GM23338 (cell line): ENCODE measurements at places on chromosomes 7 and 10.
A peak's percentile ranks its signal among the peaks of the same experiment; 100 is the strongest.

DNA sequence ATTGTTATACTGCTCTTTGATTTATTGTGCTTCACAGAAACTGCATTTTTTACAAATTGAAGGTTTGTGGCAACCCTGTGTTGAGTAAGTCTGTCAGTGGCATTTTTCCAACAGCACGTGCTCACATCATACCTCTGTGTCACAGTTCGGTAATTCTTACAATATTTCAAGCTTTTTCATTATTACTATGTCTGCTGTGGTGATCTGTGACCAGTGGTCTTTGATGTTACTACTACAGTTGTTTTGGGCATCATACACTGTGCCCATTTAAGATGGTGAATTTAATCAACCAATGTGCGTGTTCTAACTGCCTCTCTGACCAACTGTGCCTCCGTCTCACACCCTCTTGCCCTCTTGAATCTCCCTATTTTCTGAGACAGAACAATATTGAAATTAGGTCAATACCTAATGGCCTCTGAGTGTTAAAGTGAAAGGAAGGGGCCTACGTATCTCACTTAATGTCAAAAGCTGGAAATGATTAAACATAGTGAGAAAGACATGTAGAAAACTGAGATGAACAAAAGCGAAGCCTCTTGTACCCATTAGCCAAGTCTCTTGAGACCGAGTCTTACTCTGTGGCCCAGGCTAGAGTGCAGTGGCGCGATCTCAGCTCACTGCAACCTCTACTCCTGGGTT lies 20.2 kb upstream of the ASL start:
- DNase-seq, result no peak

- DNase-seq, result no peak
These were observed 2.0 kb downstream of the CLEC5A start for GRCh38 chr7:141944811-141945210.

DNA sequence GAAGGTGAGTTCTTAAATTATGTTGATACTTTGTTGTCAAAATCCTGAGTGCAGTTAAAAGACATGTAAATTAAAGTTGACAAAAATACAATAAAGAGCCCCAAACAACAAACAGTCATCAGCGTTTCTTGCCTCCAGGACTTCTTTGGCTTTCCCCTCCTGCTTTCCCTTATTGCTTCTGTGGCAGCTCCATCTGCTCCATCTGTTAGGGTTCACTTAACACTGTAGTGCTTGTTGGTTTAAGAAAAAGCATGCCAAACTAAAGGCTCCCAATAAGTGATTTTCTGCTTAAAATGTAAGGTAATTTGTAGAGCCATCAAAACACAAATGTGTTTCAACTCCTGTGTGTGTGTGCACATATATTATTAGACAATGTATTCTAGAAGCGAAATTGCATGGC lies 254.3 kb upstream of the GNAI1 start:
- no peak for DNase-seq

DNA sequence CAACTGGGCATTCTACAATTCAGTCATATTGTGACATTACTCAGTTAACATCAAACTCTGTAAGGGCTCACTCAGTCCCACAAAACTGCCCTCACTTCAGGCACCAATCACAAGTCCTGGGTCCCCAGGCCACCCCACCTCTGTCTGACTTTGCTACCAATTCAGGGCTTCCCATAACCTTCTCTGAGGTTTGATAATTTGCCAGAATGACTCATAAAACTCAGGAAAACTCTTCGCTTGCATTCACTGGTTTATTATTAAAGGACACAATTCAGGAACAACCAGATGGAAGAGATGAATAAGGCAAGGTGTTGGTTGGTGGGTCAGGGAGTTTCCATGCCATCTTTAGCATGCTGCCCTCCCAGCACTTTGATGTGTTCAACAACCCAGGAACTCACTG lies 41.3 kb downstream of the AVL9 start:
- no peak for DNase-seq

DNA sequence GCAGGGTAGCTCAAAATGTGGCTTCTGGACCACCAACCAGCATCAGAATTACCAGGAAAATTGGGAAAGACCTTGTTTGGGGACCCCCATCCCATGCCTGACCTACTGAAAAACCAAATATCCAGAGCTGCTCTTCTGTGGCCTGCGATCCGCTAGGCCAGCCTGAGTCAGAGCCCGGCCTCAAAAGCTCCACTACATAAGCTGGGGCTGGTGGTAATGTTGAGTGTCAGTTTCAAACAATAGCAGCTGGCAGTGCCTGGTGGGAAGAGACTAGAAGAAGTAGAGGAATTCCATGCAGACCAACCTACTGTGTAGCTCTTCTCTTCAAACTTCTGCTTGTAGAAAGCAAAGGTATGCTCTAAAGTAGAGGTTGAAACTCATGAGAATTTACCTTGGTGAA lies 52.0 kb downstream of the KLRG2 start:
- no peak for DNase-seq

GRCh38 chr7:50352282-50352681 lies 47.8 kb downstream of the IKZF1 start:
- DNase-seq, result no peak

DNA sequence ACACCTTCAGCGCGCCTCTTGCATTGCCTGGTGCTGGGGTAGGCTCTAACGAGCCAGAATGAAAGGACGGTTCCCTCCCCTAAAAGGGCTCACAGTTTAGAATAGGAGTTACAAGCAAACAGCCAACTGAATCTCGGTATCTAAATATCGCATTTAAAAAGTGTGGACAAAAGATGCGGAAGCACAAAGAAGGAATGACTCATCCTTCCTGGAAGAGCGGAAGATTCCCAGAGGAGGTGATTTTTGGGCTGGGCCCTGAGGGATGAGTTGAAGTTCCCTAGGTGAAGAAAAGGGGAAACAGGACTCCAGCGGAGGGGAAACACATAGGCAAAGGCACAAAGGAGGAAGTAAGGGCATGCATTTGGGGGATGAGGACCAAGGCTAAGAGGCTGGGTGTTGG lies 29.9 kb downstream of the SRRM3 start:
- DNase-seq, result peak; percentile 62

DNA sequence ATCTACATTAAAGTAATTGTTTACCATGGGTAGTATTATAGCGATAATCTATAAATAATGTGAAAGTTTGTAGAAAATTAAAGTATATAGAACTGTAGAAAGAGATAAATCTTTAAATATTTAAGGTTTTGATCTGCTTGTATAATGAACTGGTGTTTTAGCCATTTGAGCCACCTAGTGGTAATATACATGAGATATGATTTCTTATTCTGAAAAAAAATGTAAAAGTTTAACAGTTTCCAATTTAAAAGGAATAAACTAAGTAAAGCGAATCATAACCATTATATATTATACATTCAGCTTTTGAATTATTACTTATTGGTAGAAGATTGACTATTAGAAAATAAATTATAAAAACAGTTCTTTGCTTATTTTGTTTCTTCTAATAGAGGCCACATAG lies 91.2 kb downstream of the OTUD1 start:
- no peak for DNase-seq

DNA sequence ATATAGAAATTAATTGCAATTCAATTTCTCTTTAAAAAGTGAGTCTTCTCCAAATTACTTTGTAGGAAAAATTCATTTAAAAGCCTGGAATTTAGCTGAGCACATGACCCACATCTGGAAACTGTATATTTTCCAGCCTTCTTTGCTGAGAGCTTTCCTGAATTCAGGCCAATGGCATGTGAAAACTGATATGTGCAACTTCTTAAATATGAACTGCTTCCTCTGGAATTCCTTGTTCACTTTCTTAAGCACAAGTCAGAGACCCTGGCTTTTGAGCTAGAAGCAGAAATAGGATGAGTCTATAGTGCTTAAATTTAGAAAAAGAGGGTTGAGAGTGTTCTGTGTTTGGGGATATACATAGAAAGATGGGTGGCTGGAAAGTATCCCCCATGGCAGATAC lies 365.1 kb upstream of the MTPN start:
- no peak for DNase-seq

GRCh38 chr10:60973086-60973485 lies 29.1 kb upstream of the RHOBTB1 start:
- DNase-seq, result no peak

DNA sequence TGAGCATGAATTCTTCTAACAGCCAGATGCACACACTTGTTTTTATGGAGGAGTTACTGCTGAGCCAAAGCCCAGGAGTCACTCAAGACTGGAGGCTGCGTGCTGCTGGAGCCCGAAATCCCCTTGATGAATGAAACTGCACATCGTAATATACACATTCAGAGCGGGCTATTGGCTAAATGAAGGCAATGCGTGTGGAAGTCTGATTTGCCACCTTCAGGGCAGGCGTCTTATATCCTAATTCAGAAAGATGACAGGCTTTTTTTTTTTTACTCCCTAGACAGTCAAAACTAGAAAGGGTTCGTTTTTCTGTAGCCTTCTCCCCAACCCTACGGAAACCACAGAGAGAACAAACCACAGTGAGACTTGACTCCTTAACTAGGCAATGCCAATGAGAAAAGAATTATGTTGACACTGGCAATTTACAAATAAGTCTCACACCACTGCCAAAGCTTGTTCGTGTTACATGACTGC lies 227.2 kb upstream of the KLF14 start:
- DNase-seq, result no peak

DNA sequence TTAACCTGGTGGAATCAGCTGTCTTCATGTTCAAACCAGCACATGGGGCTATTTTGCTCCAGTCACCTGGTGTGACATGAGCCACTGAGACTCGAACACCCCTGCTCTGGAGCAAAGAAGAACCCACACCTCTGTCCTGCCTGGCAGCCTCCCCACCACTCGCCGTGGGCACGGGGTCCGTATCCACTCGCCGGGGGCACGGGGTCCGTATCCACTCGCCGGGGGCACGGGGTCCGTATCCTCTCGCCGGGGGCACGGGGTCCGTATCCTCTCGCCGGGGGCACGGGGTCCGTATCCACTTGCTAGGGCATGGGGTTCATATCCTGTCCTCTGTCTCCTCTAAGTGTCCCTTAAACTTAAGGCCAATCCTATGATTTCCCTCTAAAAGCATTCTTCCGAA lies 558.7 kb downstream of the PTPRN2 start:
- DNase-seq, result no peak
